ENCODE measurements at places on chromosomes 3 and 15. TPM values are rescaled to one million over a fixed set of nuclear protein-coding genes. Genes with fewer than 3 reads are reported as not detected.

- H3K27me3 ChIP-seq = no peaks in the 10 kb centered on the region
- no peak for DNase-seq
- no peak overlapping the region for H3K4me3 ChIP-seq
- no peak overlapping the region for H3K27ac ChIP-seq
- no peaks in the 10 kb centered on the region for H3K36me3 ChIP-seq
Observed at GRCh38 chr3:18489939-18490338, 64.8 kb upstream of the SATB1 start.

DNA sequence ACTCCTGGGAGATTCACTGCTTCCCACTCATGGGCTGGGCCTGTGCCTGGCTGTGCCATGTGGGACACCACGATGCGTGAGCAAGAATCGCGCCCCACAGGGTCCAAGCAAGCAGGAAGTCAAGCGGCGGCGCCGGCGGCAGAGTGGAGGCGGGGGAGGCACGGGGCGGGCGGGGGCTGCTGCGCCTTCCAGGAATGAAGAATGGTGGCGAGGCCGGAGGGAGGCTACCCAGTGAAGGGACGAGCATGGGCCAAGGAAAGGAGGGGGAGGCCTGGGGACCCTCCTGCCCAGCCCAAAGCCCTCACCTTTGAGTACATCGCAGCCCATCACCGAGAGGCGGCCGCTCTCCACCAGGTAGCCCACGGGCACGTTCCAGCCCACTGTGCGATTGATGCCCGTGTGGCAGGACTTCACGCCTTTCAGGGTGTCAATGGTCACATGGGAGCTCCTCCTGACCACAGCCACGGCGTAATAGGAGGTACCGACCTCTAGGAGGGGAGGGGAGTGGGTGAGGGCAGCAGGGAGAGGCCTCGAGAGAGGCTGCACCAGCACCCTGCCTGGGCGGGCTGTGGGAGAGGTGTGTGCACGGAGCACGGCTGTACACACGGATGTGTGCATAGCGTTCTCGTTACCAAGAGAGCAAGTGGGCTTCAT, 5.5 kb downstream of the MELTF start:
- H3K27me3 ChIP-seq = no peaks in the 10 kb centered on the region
- no peaks in the 10 kb centered on the region for H3K4me1 ChIP-seq
- no peaks in the 10 kb centered on the region for H3K36me3 ChIP-seq
- DNase-seq = no peak

- DNase-seq = no peak
- no peaks in the 10 kb centered on the region for H3K4me1 ChIP-seq
- no peak overlapping the region for H3K27ac ChIP-seq
- H3K27me3 ChIP-seq = no peaks in the 10 kb centered on the region
- no peak overlapping the region for H3K4me3 ChIP-seq
Observed at GRCh38 chr3:10600296-10600714, 94.9 kb upstream of the ATP2B2 start.

- peak overlapping the region; percentile 33 for H3K27ac ChIP-seq
- no peaks in the 10 kb centered on the region for H3K36me3 ChIP-seq
- DNase-seq = no peak
Observed at GRCh38 chr3:140573011-140573410, 104.9 kb upstream of the TRIM42 start.

DNA sequence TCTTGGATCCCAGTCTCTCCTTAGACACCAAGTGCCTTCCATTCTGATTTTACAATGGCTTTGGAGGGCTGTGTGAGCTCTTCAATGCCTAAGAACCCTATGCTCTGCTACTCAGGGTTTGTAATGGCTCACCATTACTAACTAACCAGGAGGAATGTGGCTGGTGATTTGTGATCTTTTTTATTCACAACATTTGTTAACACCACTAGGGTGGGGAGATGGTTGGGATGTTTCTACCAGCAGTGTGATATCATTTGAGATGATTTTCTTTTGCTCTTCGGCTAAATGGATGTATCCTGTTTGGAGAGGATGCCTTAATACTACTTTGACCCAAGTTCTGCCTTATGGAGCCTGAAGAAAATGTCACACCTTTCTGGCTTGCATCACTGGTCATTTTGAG, 226.9 kb downstream of the MFSD1 start:
- no peaks in the 10 kb centered on the region for H3K27me3 ChIP-seq
- no peaks in the 10 kb centered on the region for H3K4me1 ChIP-seq
- no peak for DNase-seq

GRCh38 chr3:12242772-12243171, 46.1 kb upstream of the PPARG start:
- H3K36me3 ChIP-seq = no peaks in the 10 kb centered on the region
- DNase-seq = no peak
- H3K4me3 ChIP-seq = no peak overlapping the region

DNA sequence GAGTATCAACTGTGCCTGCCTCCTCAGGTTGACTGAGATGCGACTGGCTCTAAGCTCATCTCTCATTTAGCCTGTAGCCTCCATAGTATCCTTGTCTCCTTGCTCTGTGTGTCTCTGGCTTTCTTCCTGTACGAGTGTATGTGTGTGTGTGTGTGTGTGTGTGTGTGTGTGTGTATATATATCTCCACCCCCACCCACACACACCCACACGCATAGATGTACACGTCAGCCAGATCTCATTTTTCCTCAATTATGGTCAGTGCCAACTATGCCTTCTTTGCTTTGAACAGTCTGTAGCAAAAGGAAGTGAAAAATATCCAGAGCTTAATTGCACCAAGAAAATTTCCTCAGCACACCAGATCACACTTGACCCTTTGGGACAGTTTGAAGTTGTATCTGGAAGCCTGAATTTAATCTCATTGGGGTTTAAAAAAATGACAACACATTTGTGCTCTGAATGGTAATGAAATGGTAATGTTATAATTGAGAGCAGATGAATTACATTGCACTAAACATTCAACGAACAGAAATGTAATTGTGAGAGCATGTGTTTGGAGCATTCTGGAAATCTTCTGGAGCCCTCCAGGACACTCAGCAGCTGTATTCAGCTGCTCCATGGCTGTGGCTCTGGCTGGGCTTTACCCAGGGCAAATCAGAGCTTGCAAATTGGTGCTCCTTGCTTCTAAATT, 63.6 kb downstream of the RYR3 start:
- no peaks in the 10 kb centered on the region for H3K4me1 ChIP-seq
- H3K36me3 ChIP-seq = no peaks in the 10 kb centered on the region
- no peaks in the 10 kb centered on the region for H3K27me3 ChIP-seq
- DNase-seq = no peak
- H3K4me3 ChIP-seq = no peak overlapping the region

DNA sequence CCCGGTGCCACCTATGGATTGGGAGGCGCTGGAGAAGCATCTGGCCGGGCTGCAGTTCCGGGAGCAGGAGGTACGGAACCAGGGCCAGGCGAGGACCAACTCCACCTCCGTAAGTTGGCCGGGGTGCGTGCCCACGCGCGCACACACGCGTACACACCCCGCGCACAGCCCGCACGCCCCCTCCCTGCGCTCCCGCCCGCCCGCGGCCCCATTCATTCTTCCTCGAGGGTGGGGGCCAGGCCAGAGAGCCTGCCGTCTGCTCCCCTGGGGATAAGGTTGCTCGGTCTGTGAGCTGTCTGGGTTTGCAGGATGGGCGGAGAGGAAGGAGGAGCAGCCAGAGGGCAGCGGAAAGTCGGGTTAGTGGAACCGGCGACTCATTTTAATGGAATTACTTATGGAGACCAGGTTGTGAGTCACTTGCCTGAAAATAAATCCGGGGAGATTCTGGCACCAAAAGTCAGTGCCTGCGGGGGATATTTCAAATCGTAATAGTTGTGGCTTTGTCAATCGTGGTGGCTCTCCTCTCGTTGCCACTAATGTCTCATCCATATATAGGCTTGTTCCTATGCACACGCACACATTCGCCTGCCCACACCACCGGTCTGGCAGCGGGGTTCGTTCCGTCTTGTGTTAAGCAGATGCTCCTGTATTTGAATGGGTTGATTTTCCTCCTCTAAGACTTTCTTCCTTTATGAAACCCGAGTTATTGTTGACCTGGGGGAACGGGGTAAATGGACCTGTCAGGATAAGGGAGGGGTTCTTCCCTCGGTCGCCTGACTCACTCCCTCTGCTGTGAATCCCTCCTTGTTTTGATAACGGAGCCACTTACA, 223.4 kb upstream of the IL12A start:
- peak overlapping the region; percentile 75 for H3K4me3 ChIP-seq
- no peaks in the 10 kb centered on the region for H3K27me3 ChIP-seq
- no peaks in the 10 kb centered on the region for H3K4me1 ChIP-seq
- peak overlapping the region; percentile 98 for H3K27ac ChIP-seq
- peak; percentile 83 for DNase-seq

DNA sequence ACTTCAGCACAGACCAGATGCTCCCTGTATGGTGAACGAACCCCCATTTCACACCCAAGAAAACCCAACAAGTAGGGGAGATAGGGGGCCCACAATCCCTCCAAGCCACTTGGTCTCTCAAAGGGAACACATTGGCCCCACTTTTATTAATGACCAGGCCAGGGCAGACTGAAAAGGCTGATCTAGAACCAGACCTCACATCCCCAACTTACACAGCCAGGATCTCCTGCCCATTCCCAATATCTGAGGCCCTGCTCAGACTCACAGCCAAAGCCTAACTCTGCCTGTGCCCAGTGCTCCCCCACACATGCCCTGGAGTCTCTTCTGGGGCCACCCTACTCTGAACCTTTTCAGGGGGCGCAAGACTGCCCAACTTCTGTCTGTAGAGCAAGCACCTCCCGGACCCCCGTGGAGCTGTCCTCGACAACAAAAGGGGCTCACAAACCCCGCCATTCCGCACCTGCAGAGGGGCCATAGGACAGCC, 1.8 kb downstream of the PLXNB1 start:
- H3K4me3 ChIP-seq = peak overlapping the region; percentile 62
- peak overlapping the region; percentile 97 for H3K27ac ChIP-seq
- no peaks in the 10 kb centered on the region for H3K27me3 ChIP-seq
- H3K4me1 ChIP-seq = peaks cover 11% of the 10 kb centered on the region
- no peaks in the 10 kb centered on the region for H3K36me3 ChIP-seq
- DNase-seq = no peak

DNA sequence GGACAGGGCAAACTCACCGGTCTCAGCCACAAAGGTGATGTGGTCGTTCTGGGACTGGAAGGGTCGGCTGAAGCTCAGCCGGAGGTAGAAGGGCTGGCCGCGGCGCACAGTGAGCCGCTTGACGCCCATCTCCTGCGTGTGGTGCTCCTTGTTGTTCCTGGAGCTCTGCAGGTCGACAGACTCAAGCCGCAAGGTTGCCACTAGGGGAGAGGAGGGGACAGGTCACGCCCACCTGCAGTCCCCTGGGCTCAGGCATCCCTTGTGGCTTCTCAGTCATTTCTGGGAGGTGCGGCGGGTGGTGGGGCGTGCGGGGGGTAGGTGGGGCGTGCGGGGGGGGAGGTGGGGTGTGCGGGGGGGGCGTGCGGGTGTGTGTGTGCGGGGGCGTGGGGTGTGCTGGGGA, 26.7 kb upstream of the TGM5 start:
- H3K36me3 ChIP-seq = no peaks in the 10 kb centered on the region
- H3K4me1 ChIP-seq = no peaks in the 10 kb centered on the region
- H3K27me3 ChIP-seq = no peaks in the 10 kb centered on the region
- DNase-seq = no peak
- no peak overlapping the region for H3K27ac ChIP-seq

DNA sequence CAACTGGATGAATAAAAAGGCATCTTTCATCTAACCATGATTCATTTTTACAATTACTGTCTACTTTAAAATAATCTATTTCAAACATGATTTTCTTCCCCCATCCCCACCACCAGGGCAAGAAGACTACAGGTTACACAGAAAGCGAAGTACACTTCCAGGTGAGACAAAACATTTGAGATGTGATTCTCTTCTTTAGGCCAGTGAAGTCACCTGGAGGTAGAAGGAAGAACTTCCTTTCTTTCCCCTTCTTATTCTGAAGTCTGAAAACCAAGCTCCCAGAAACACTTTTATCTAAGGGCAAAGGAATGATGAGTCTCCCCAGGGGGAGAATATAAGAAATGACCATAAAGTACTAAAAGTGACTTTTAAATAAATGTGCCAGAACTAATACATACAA, 36.7 kb downstream of the SHQ1 start:
- no peaks in the 10 kb centered on the region for H3K4me1 ChIP-seq
- no peaks in the 10 kb centered on the region for H3K36me3 ChIP-seq
- no peak for DNase-seq
- no peak overlapping the region for H3K27ac ChIP-seq
- no peaks in the 10 kb centered on the region for H3K27me3 ChIP-seq
- H3K4me3 ChIP-seq = no peak overlapping the region

GRCh38 chr3:185253645-185254410, at the start of gene EHHADH:
EHHADH (minus strand) TSS chr3:185254049; CDS start chr3:185254022, 27 bp downstream.
- no peaks in the 10 kb centered on the region for H3K36me3 ChIP-seq
- H3K27ac ChIP-seq = peak within 1 kb of the TSS; percentile 35
- H3K27me3 ChIP-seq = no peaks in the 10 kb centered on the region

The ADAMTS9 gene
- 168 TPM for total RNA-seq

The CYP1A2 gene
- not detected for total RNA-seq

The PRSS50 gene
- total RNA-seq = 0.55 TPM

The ZNF445 gene
- total RNA-seq = 35.6 TPM

Data from uterus (tissue), 4 donors.